ENCODE measurements at places on chromosomes 3 and 15. TPM values are rescaled to one million over a fixed set of nuclear protein-coding genes. Genes with fewer than 3 reads are reported as not detected.

The CYP19A1 gene
- total RNA-seq: 1.8 TPM

The BFSP2 gene
- not detected for total RNA-seq

The ANO10 gene
- total RNA-seq: 46.1 TPM

The RBP2 gene
- not detected for total RNA-seq

The DNAH12 gene
- under 0.01 TPM for total RNA-seq

The DNASE1L3 gene
- total RNA-seq: not detected

The GOLGA6D gene
- under 0.01 TPM for total RNA-seq

The ARPP21 gene
- total RNA-seq: not detected

Data from bronchial smooth muscle cell (primary cell).